GF-D8 (cell line): ENCODE measurements at places on chromosomes 2 and 18.

GRCh38 chr2:144015655-144016245, 504.2 kb downstream of the ZEB2 start:
- DNase-seq = no peak

DNA sequence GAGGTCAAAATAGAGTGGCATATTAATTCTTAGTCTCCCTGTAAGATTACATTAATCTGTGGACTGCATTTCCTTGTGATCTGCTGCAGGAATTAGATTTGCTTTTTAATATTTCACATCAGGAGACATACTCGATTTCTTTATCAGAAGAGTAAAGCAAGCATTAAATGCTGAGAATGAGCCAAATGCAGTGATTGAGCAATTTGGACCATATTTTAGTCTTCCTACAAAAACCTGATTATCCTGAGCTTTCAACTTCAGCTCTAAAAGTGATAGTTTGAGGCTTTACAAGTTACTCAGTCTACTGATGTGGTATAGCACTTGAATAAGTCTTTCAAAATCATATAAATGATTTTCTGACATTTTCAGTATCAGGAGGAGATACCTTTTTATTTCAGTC, 774.3 kb upstream of the RAB6C start:
- DNase-seq = no peak

GRCh38 chr2:63436488-63436887, 151.8 kb downstream of the WDPCP start:
- DNase-seq = no peak

DNA sequence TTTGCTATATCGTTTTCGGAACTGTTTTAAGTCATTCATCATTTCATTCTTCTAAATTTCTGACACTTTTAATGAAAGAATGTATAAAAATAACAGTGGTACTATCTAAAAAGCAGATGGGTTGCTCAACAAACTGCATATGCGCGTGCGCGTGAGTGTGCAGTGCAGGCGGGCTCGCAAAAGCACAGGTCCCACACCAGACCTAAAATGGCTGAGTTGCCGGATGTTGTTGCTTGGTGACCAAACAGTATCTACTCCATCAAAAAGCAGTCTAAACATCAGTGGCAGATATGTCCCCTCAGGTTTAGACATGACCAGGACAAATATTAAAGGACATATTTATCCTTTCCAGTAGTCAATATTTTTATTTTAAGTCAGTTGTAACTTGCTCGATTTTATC, 5.1 kb downstream of the NOL4 start:
- DNase-seq = no peak

DNA sequence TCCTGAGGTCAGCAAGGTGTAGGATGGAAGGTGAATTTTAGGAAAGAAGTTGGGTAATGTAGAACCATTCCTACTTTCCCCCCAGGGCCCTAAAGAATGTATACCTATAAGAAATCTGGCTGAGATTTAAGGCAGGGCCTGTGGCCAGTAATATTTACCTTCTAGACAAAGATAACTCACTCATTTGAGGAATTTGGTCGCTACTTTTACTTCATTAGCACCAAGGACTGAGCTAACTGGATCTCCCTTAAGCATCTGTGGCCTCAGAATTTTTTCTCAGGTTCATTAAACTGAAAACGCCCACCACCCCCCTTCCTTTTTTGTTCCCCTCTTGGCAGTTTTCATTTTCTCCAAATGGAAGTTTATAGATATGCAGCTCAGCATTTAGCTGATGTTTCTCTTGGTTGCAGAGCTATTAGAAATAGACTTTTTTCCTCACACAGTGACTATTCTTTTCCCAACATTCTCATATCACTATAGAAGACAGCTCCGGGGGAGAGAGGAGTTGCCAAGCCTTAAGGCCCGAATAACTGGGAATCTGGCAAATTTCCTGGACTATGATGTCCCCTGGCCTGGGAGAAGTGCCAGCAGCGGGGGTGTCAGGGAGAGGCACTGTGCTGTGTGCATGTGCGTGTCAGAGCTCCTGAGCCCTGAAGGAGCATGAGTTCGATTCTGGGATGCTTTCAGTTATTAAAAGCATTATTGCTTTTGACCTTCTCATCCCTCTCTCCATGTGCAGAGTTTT, 310.9 kb downstream of the PRKCE start:
- DNase-seq = no peak

- DNase-seq = no peak
Measured at GRCh38 chr2:185181901-185182300, 556.7 kb upstream of the FSIP2 start.

GRCh38 chr2:48425402-48425801, 104.6 kb upstream of the STON1 start:
- no peak for DNase-seq

DNA sequence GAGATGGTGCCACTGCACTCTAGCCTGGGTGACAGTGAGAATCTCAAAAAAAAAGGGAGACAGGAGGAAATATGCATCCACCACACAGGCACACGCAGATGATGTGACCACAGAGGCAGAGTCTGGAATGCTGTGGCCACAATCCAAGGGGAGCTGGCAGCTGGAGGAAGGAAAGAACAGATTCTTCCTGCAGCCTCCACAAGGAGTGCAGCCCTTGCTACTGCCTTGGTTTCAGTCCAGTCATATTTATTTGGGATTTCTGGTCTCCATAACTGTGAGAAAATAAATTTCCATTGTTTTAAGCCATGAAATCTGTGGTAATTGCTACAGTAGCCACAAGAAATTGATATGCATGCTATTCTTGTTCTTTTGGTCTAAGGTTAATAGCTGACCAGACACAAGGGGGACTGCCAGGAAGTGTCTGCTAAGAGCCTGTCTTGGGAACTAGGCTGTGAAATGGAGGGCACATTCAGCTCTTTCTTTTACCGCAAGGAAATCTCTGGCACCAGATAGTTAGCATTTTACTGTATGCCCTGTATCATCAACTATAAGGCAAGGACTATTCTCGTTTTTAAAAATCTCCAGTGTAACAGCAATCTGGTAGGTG, 133.1 kb upstream of the SEC11C start:
- no peak for DNase-seq

DNA sequence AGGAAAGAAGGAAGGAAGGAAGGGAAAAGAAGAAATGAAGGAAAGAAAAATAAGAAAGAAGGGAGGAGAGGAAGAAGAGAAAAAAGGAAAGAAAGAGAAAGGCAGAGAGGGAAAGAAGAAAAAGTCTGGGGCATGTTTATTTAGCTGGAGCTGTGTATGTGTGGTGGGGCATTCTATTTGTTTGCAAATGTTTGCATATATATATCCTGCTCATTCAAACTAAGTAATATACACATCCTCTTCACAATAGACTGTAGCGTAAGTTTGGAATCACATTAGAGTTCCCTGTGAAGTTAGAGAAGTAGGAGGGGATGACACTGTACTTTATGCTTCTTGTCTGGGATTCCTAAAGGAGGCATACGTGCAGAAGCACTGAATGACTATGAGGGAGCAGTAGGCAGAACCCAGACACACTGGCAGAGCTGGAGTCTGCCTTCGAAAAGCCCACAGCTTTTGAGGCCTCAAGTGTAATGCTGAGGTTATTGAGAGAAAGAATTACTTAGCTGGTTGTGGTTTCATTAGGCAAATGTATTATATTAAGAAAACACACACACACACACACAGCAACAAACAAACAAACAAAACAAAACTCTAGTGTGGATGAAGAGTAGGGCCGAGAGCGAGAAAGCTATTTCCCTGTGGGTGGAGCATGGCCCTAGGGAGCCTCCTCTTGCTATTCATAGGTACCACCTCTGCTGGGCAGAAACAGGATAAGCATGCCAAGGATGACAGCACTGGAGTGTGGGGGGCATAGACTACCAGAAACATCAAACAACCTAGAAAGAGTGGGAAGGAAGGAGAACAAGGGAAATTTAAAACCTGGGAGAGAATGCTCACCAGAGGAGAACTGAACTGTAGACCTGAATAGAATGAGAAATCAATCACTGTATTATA, 905.1 kb upstream of the NXPH2 start:
- DNase-seq = no peak

DNA sequence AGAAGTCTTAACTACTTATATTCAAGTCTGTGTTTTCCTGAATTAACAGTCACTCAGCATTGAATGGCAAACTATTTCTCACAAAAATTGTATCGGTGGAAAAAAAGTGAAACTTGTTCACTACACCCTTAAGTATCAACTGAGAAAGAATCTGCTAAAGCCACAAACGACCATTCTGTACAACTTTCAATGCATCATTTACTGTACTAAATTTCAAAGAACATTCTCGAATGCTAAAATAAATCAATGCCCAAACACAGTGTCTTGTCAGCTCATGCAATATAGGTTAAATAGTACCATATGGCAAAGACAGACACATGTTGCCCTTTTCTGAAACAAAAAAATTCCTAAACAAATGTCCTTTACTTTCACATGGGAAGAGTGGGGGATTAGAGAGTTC, 9.0 kb downstream of the ZNF516 start:
- no peak for DNase-seq

DNA sequence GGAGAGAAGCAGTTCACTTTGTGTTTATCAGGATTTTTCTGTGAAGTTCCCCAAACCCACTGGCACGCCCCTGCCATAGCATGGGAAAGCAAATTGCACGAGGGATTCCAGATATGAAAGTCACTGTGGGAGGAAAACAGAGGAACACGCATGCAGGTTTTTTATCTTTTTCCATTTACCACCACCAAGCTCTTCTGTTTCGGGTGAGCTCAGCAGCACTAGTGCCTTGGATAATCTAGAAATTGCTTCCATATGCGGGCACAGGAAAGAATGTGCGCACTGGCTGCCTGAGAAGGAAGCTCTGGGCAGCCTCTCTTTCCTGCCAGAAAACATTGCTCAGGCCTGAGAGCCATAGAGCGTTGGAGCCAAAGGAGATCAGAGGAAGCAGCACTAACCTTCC, 65.9 kb upstream of the WIPF1 start:
- peak; percentile 33 for DNase-seq

DNA sequence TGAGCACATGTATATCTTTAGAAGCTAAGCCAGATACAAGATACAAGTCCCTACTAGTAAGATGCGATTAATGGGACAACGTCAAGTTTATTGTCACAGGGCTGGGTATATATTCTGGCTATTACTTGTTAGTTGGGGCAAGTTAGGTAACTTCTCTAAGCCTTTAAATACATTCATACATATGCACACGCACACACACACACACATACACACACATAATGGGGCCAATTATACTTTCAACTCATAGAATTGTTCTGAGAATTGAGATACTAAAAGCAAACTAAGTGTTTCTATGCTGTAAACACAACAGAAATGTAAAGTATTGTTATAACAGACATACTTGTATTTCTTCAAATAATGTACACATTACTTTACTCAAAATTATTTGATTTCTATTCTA, 116.1 kb downstream of the BCL2 start:
- no peak for DNase-seq

- no peak for DNase-seq
Measured at GRCh38 chr18:43389163-43389562, 111.9 kb upstream of the SYT4 start.

DNA sequence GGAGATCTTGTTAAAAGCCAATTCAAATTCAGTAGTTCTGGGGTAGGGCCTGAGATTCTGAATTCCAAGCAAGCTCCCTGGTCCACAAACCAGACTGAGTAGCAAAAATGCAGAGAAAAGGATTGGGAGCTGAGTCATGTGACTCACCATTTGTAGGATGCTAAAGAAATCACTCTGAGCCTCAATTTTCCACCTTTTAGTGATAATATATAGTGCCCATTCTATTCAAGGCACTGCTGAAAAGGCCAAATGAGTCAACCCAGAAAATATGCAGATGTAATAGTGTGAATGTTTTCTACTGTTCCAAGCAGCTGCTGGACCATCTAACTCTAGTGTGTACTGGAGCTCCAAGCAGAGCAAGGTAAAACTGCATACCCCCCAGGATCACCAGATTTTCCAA, 47.2 kb downstream of the SLC14A2 start:
- DNase-seq = no peak

DNA sequence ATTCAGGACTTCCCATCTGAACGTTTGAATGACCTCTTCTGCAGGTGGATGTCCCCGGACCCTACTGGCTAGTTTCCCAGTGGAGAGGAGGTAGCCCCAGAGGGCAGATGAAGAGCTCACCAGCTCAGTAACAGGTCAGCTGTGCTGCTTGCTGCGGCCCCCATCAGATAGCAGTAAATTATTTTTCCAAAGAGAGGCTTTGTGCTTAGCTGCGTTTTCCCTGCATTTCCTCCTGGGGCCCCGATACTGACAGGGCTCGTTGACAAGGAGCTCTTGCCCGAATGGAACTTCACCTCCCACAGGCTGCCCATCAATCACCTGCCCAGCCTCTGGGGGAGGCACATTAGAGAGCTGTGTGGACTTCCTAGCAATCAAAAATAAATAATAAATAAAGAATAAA, 185.8 kb downstream of the DOK6 start:
- DNase-seq = no peak

DNA sequence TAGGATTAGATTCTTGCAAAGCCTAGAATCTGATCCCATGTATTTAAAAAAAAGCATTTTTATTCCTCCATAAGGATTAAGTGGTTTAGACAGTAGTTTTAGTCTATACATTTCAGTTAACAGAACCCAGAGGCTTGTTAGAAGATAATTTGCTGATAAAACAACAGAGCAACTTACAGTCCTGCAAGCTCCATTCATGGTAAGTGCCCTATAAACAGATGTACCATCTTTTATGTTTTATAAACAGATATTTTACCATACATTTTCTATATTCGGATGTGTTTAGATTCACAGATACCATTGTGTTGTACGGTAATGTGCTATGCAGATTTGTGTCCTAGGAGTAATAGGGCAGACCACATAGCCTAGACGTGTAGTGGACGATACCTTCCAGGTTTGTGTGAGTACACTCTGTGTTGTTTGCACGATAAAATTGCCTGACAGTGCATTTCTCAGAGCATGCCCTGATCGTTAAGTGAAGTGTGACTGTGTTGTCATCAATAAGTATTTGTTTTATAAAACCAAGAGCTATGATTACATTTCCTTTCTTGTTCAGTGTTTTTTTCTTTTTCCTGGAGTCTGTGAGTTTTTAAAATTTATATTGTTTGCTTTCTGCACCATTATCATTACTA, 54.2 kb downstream of the CERS6 start:
- no peak for DNase-seq

DNA sequence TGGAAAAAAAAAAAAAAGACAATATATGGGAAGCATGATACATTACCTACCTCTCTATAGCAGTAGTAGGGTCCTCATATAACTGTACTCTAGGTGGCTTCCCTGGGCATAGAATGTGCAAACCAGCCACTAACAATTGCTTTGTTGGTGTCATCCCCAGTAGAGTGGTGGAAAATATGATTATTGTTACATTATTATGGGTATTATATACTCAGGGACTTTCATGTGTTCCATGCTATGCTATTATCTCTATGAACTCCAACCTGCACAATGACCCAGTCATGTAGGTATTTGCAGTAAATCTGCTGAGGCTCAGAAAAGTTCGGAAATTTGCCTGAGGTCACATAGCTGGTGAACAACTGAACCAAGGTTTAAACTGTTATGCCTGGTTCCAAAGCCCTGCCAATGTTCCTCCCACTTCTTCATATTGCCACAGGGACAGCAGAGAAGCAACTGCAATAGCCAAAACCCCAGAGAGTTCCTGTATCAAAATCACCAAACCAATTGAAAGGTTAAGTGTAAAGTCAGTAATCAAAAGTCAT, 52.6 kb upstream of the MAP4K4 start:
- no peak for DNase-seq

- no peak for DNase-seq
Measured at GRCh38 chr2:66982766-66983165, 414.4 kb upstream of the ETAA1 start.
